ENCODE measurements at places on chromosomes 11 and 22.

DNA sequence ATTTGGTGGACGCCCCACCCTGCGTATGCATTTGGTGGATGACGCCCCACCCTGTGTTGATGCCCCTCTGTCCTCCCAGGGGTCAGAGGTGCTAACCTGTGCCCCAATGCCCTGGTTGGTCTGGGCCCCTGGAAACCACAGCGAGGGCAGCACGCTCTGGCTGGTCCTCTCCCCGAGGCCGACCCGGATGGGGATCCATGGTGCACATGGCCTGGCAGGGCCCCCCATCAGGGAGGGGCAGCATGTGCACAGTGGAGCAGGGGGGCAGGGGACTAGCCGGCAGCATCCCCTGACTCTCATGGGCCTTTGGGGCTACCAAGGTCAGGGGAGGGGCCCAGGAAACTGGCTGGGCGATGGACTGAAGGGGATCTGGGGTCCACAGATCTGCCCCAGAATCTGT is 7.6 kb upstream of the MUC5AC start:
- no peak for DNase-seq

- DNase-seq, result no peak
Observed at GRCh38 chr11:119807402-119807801, 78.4 kb upstream of the NECTIN1 start.

GRCh38 chr22:39092111-39092862 is 4.8 kb upstream of the APOBEC3H start:
- no peak for DNase-seq

DNA sequence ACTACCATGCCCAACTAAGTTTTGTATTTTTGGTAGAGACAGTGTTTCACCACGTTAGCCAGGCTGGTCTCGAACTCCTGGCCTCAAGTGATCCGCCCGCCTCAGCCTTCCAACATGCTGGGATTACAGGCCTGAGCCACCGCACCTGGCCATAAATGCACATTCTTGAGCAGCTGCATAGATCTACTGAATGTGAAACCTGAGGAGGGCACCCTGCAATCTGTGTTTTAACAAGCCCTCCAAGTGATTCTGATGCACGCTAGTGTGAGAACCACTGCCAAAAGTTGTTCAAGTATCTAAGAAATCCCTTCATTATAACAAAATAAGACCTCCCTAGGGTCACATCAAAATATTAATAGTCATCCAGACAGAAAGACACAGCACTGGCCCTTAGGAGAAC is 89.3 kb downstream of the RDX start:
- DNase-seq, result no peak

- no peak for DNase-seq
Observed at GRCh38 chr11:41666951-41667653, 207.7 kb upstream of the LRRC4C start.

GRCh38 chr11:87870086-87870485 is 305.2 kb downstream of the RAB38 start:
- DNase-seq, result peak; percentile 36

DNA sequence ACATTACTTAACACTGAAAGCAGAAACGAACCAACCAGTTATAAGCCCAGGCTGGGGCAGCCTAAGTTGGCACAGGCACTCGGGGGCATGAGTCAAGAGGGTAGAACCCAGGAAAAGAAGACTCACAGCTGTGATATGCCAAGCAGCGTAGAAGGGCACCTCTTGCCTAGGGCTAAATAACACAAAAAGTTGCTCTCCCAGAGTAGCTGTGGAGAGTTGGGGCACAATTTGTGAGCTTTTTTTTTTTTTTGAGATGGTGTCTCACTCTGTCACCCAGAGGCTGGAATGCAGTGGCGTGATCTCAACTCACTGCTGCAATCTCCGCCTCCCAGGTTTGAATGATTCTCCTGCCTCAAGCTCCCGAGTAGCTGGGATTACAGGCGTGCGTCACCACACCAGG is 8.8 kb downstream of the CLMP start:
- peak; percentile 96 for DNase-seq

DNA sequence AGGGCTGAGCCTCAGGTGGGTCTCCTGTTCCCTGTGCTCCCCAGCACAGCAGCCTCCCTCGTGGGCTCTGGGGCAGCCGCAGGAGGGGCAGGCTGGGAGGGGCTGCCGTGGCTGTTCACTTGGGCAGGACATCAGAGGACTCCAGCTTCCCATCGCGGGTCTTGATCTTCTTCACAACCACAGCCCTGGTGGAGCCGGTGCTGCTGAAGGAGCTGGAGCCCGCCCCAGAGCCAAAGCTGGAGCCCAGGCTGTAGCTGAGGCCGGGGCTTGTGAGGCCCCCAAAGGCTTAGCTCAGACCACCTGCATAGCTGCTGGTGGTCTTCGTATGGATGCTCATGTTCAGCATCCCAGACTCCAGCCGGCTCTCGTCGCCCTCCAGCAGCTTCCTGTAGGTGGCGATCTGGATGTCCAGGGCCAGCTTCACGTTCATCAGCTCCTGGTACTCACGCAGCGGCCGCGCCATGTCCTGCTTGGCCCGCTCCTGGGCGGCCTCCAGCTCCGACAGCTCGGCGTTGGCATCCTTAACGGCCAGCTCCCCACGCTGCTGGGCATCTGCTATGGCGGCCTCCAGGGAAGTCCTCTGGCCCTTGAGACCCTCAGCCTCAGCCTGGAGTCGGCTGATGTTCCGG is 126.1 kb downstream of the NECTIN1 start:
- no peak for DNase-seq

GRCh38 chr11:76795936-76796441 is 12.8 kb downstream of the TSKU start:
- no peak for DNase-seq

DNA sequence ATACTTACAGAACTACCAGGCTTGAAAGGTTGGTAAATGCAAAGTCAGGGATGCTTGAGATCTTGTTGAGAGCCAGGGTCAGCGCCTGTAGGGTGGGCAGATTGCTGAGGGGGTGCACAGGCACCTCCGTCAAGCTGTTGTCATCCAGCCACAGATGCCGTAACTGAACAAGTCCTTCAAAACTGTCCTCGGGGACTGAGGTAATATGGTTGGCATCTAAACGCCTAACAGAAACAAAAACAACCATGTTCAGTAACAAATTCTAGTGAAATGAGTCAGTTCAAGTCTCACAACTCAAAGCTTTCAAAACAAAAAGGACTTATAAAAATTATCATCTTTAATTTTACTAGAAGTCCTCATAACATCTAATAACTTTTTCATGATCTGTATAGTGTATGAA is 22.2 kb upstream of the CCDC34 start:
- peak; percentile 91 for DNase-seq

DNA sequence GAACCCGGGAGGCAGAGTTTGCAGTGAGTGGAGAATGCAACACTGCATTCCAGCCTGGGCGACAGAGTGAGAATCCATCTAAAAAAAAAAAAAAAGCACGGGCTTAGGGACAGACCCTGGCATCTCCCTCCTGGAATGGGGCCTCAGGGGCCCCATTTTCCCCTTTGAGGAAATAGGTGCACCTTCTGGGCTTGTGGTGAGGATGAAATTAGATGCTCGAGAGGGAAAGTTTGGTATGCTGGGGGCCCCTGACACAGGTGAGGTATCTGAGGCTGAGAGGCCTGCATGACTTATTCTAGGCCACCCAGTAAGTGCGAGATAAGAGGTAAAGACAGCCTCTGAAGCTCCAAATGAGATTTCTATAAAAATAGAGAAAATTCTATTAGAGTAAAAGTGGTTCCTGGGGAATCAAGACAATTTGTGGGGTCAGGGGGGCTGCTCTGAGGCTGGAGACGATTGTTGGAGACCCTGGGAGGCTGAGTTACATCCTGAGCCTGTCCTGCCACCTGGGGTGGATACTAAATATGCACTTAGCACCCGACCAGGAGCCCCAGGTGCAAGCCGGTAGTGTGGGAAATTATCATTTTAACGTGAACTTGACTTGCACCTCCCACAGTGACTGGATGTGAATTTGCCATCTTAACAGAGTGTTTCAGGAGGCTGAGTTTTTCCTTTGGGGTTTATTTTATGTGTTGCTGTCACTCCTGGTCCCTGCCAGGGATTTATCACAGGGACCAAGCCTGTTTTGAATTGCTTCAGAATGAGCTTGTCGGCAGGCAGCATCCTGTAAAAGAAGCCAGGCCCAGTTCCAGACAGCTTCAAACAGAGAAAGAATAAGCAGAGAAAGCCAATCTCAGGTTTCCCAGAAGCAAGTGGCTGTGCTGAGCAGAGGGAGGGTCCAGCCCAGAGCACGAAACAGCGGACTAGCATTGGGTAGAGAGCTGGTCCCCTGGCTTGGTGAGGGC is 48.4 kb upstream of the TSKU start:
- no peak for DNase-seq

- peak; percentile 67 for DNase-seq
Observed at GRCh38 chr22:46425016-46425415, 89.5 kb downstream of the TRMU start.

- DNase-seq, result no peak
Observed at GRCh38 chr22:25555586-25555985, 8.9 kb upstream of the GRK3 start.

DNA sequence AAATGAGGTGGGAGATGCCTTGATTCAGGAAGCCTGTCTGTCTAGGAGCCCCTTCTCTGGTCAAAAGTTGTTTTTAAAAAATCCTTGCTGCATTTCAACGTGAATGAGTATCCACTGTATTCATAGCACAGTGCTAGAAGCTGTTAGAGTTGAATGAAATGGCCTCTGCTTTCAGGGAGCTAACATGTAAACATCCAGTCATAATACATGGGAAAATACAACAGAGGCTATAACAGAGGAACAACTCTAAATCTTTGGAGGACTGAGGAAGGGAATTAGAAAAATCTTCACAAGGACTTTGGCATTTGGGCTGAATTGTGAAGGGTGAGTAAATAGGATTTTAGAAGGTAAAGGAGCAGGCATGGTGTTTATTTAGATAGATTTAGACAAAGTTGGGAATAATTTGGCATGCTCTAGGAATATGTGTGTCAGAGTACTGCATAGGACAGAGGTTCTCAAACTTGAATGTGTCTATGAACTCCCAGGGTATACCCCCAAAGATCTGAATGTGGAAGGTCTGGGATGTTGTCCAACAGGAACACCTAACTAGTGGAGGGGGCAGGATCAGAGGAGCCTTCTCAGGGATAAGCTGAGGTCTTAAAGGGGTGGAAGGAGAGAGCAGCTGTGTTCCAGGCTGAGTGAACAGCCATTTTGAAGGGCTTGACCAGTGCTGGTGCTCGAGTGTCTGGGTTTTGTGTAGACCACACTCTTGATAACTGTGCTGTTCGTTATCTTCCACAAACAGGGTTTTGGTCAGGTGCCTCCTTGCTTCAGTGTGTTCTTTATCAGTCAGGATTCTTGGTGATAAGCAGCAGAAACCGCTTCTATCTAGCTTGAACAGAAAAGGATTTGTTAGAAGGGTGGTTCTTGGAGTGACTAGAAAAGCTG is 12.7 kb downstream of the SREBF2 start:
- no peak for DNase-seq

GRCh38 chr11:68677432-68677831 is 6.9 kb upstream of the GAL start:
- peak; percentile 90 for DNase-seq

GRCh38 chr11:118606844-118607228 is 579 bp upstream of the PHLDB1 start:
- DNase-seq, result no peak

DNA sequence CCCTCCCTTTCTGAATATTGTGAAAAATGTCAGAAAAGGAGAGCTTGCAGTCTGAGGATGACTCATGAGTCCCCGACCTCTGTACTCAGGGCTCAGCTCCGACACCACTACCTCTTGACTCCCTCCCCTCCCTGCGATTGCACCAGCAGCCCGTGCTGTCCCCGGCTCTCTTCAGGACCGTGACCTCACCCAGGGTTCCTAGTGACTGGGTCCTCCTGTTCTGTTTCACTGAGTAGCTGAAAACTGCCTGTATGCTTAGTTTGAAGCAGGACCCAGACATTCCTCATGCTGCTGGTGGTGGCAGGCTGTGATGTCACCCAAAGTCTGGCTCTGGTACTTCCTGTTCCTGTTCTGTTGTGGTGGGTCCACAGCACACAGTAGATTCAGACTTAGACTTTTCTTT is 11.7 kb downstream of the PHRF1 start:
- peak; percentile 54 for DNase-seq

DNA sequence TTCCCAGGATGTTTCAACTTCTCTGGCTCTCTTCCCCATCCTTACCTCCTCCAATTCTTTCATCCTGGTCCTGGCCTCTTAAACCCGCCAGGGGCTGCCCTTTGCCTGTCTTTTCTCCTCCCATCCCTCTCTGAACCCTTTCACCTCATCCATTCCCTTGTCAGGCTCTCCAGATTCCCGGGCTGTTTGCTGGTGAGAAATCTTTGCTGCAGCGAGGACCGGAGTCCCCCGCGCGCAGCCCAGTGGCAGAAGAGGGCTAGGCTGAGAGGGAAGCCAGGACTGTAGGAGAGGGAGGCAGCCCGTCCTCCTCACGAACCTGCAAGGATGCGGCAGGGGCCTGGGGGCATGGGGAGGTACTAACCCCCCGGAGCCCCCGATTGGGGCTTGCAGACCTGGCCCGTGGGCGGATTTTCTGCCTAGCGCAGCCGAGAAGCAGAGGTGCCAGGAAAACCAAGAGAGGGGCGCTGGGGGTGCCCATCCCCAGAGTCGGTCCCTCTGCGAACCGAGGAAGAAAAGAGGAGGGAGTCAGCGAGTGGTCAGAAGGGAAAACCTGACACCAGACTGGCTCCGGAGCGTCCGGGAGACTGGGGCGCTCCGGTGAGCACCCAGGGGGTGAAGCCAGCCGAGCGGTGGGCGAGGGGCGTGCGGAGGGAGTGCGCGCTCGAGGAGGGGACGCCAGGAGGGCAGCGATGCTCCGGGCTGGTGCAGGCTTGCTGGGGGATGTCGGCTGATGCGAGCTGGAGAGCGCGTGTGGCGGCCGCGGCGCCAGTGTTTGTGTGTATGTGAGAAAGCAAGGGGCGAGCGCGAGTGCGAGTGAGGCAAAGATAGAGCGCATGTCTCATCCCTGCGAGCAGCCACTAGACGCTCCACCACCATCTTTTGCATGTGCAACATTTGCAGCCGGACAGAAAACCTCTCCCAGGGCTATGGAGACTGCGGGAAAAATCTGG is at the start of gene GRIA4:
GRIA4 (plus strand) TSS at position 242 of the 950 bp plus-strand sequence. CDS start 925 bp downstream, outside the sequence.
- DNase-seq, result peak; percentile 61

DNA sequence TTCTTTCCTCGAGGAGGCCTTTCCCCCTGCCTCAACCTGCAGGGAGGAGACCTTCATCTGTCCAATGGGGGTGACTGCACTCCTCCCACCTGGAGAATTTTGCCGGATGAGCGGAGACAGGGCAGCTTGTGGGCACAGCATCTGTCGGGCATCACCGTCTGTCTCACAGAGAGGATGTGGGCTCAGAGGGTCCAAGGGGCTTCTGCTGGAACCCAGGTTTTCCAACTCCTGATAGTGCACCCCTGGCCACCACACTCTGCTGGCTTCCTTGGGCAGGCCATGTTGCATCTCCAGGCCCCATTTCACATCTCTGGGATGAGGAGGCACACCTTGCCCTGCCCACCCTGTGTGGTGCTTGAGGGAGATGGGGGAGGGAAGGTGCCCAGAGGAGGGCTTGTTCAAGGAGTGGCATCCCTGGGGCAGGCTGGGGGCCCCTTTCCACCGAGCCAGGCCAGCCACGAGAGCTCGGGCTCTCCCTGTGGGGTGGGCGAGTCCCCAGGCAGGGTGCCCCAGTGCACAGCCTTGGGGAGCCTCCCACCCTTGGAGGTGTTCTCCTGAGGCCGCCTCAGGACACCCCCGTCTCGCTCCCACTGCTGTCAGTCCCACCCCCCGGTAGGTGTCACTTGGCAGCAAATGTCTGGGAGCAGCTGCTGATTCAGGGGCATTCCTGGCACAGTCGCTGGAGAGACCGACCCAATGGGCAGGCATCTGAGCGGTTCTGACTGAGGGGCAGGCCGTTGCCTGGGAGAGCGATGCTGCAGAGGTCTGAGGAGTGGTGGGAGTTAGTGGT is 84.2 kb downstream of the MORC2 start:
- no peak for DNase-seq

- DNase-seq, result no peak
Observed at GRCh38 chr11:45511566-45511965, 153.9 kb downstream of the CHST1 start.

Data from M059J (cell line).